MM.1S (cell line): ENCODE measurements at places on chromosomes 11 and 22.

GRCh38 chr22:27780161-27780575, 21.4 kb downstream of the MN1 start:
- H3K27ac ChIP-seq = no peak overlapping the region
- no peak for DNase-seq
- no peaks in the 10 kb centered on the region for H3K36me3 ChIP-seq
- H3K4me3 ChIP-seq = no peak overlapping the region

GRCh38 chr11:47905358-47906059, 57.4 kb upstream of the NUP160 start:
- H3K4me1 ChIP-seq = no peaks in the 10 kb centered on the region
- H3K27ac ChIP-seq = no peak overlapping the region
- H3K27me3 ChIP-seq = peaks cover 80% of the 10 kb centered on the region

- H3K27ac ChIP-seq = no peak overlapping the region
- no peaks in the 10 kb centered on the region for H3K36me3 ChIP-seq
- no peak for DNase-seq
- H3K4me1 ChIP-seq = no peaks in the 10 kb centered on the region
- no peaks in the 10 kb centered on the region for H3K27me3 ChIP-seq
Observed at GRCh38 chr11:126543691-126544090, 188.2 kb downstream of the ST3GAL4 start.

DNA sequence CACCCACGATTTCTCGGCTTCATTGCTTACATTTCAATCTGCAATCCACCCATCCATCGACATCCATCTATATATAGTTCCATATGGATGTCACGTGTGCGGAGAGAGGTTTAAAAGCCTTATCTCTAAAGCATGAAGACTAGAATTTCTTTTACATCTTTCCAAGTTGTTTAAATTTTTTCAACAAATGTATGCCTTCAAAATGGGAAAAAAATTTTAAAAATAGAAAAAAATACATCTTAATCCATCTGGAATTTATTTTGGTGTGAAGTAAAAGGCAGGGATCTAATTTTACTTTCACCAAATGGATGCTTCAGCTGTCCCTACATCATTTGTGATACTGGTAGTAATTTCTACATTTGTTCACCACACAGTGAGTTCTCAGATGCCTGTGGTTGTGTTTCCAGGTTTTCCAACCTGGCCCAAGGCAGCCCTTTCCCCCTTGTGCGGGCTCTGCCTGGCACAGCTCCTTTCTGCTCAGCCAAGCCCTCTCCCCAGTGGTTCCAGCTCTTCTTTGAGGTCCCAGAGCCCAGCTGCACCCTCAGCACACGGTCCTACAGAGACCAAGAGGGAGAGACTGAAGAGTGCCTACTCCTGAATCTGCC, 37.6 kb upstream of the KLHL35 start:
- H3K4me3 ChIP-seq = no peak overlapping the region
- no peaks in the 10 kb centered on the region for H3K4me1 ChIP-seq
- peaks cover 18% of the 10 kb centered on the region; the same call in 1 of the 2 replicates for H3K27me3 ChIP-seq
- no peak overlapping the region for H3K27ac ChIP-seq
- DNase-seq = no peak
- no peaks in the 10 kb centered on the region for H3K36me3 ChIP-seq

DNA sequence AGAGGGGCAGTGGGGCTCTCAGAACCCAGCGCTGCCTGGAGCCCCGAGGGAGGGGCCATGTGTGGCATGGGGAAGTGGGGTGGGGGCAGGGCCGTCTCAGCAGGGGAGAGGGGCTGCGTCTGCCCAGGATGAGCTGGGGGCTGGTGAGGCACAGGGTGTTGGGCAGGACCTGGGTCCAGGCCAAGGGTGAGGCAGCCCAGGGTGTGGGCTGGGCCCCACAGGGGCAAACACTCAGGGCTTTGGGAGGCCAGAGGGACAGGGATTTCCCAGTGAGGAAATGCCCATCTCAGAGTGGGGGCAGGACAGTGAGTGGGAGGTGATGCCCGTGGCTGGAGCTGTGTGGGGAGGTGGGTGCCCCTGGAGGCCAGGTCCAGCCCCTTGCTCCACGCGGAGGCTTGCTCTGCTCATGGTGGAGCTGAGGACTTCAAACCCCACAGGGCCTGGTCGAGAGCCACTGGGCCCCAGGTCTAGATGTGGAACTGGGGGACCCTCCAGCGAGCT, 5.4 kb downstream of the PLXNB2 start:
- no peak overlapping the region for H3K27ac ChIP-seq
- DNase-seq = no peak
- H3K36me3 ChIP-seq = no peaks in the 10 kb centered on the region

DNA sequence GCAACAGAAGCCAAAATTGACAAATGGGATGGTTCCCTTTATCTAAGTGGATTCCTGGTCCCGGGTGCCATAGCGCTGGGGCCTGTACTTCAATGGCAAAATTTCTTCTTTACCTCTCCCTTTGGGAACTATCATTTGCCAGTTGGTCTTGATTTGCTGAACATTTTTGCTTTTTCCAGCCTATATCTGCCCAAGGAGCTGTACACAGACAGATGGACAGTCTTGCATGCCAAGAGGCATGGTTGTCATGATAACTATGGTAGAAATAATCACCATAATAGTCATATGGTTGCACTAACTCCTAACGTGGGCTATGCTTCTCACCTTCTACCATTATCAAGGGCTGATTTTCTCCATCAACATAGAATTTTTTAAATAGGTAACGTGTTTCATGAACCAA, 1030.9 kb downstream of the OPCML start:
- H3K4me3 ChIP-seq = no peak overlapping the region
- DNase-seq = no peak
- H3K36me3 ChIP-seq = no peaks in the 10 kb centered on the region
- no peaks in the 10 kb centered on the region for H3K27me3 ChIP-seq
- H3K27ac ChIP-seq = no peak overlapping the region

- H3K4me1 ChIP-seq = no peaks in the 10 kb centered on the region
- no peak overlapping the region for H3K4me3 ChIP-seq
- DNase-seq = peak; percentile 52
- no peaks in the 10 kb centered on the region for H3K36me3 ChIP-seq
- H3K27me3 ChIP-seq = no peaks in the 10 kb centered on the region
Observed at GRCh38 chr11:22130462-22131053, 62.3 kb upstream of the ANO5 start.

DNA sequence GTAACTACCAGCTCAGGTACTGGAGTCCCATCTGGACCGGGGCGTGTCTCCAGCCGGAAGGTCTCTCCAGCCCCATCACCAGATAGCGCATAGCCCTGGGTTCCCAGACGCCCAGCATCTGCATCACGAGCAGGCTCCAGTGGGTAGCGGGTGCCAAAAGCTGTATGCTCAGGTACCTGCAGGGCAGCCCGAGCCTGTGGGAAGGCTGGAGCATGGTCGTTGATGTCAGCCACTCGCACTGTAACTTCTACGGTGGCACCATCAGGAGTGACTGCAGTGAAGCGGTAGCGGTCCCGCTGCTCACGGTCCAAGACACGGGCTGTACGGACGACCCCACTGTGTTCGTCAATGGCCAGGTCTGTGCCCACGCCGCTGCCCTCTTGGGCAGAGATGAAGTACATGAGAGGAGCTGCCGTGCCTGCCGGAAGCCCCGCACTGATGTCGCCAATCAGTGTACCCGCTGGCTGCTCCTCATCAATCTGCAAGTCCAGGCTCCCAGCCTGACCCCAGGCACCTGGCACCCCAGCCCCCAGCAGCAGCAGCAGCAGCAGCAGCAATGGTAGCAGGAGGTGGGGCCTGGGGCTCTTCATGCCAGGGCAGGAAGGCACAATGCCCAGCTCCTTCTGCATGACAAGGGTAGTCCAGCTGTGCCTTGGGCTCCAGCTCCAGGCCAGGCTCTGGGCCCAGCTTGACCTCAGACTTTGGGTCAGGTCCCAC, 14.5 kb downstream of the DCHS1 start:
- no peak for DNase-seq
- no peak overlapping the region for H3K27ac ChIP-seq
- H3K4me1 ChIP-seq = no peaks in the 10 kb centered on the region
- no peaks in the 10 kb centered on the region for H3K36me3 ChIP-seq

DNA sequence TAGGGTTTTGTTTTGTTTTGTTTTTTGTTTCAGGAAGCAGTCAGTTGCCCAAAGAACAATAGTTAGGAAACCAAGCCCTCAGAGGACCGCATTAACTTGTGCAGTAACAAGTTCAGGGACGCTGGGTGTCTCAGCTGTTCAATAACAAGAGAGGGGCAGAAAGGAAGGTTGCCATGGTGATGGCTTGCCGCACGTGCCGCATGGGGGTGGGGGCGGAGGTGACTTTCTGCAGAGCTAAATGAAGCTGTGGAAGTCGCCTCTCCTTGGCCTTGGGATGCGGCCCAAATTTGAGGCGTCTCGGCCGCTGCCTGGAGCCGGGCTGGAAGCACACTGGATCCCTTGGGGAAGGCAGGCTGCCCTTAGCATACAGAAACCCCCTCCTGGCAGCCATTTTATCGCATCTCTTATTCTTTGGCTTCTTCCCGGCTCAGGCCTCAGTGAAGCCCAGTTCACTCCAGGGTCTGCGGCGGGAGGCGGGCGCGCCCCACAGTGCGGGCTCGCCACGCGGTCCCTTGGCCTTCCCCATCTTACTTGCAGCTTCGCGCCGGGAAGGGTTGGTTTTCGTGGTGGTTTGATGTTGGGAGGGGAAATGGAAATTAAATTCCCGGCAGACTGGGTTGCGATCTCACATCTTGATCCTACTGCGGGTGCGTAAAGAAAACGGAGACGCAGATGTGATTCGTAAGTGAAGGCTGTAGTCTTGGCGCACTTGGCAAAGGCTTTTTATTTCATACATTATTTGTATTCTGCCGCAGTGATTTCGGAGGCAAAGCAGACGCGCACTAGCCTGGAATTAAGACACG, 94.3 kb downstream of the SLC17A6 start:
- no peak for DNase-seq
- no peaks in the 10 kb centered on the region for H3K4me1 ChIP-seq
- H3K27me3 ChIP-seq = no peaks in the 10 kb centered on the region
- H3K27ac ChIP-seq = no peak overlapping the region
- no peaks in the 10 kb centered on the region for H3K36me3 ChIP-seq

GRCh38 chr11:65204646-65205601, 23.2 kb downstream of the CAPN1 start:
- DNase-seq = no peak
- no peaks in the 10 kb centered on the region for H3K4me1 ChIP-seq
- no peaks in the 10 kb centered on the region for H3K27me3 ChIP-seq
- H3K4me3 ChIP-seq = no peak overlapping the region
- no peak overlapping the region for H3K27ac ChIP-seq

DNA sequence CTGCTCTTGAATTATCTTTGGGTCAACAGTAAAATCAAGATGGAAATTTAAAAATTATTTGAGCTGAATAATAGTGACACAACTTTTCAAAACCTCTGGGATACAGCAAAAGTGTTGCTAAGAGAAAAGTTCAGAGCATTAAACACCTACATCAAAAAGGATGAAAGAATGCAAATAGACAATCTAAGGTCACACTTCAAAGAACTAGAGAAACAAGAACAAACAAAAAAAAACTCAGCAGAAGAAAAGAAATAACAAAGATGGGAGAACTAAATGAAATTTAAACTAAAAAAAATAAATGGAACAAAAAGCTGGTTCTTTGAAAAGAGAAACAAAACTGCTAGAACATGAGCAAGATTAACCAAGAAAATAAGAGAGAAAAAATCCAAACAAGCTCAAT, 15.0 kb upstream of the TMEM45B start:
- H3K27me3 ChIP-seq = no peaks in the 10 kb centered on the region
- no peaks in the 10 kb centered on the region for H3K4me1 ChIP-seq
- H3K36me3 ChIP-seq = no peaks in the 10 kb centered on the region
- no peak for DNase-seq
- no peak overlapping the region for H3K27ac ChIP-seq

DNA sequence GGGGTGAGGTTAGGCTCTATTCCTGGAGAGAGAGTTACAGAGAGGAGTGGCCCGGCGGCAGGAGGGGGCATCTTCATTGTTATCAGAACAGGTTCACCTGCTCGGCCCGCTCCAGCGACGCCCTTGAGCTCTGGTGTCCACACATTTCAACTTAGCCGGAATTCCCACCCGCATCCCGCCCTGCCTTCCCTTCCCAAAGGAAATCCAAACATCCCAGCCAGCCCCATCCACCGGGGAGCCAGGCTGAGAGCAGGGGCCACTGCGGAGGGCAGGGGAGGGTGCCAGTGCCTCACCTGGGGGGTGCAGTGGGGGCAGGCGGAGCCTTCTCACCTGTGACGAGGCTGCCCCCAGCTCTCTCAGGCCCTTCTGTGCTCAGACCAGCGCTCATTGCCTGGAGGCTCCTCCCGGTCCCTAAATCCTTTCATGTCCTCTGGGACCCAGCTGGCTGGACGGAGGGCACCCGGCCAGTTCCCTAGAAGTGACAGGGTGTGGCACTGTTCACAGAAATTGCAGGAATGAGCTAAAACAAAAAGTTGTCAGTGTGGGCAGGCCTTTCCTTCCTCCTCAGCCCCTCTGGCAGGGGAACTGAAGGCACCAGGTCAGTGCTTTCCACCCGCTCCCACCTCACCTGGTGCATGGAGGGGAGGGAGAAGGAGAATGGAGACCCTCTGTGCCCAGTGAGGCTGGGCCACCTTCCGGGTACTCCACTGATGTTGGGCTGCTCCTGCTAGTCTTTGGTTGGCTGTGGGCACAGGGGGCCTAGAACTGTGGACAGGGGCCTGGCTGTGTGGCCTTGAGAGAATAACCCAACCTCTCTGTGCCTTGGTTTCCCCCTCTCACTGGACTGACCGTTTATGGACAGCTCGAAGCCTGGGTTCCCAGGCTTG, 2.2 kb upstream of the MRGPRG start:
- no peak overlapping the region for H3K27ac ChIP-seq
- H3K4me3 ChIP-seq = no peak overlapping the region
- no peaks in the 10 kb centered on the region for H3K36me3 ChIP-seq

- H3K27me3 ChIP-seq = peaks cover 27% of the 10 kb centered on the region
- no peaks in the 10 kb centered on the region for H3K36me3 ChIP-seq
- H3K27ac ChIP-seq = no peak overlapping the region
- no peaks in the 10 kb centered on the region for H3K4me1 ChIP-seq
- H3K4me3 ChIP-seq = no peak overlapping the region
Observed at GRCh38 chr11:125261588-125261987, 97.0 kb downstream of the PKNOX2 start.

- no peaks in the 10 kb centered on the region for H3K4me1 ChIP-seq
- no peaks in the 10 kb centered on the region for H3K36me3 ChIP-seq
- DNase-seq = no peak
- H3K4me3 ChIP-seq = no peak overlapping the region
- H3K27me3 ChIP-seq = no peaks in the 10 kb centered on the region
Observed at GRCh38 chr11:105489446-105489845, 120.4 kb upstream of the GRIA4 start.

- DNase-seq = peak; percentile 42
- H3K27me3 ChIP-seq = no peaks in the 10 kb centered on the region
- peaks cover 13% of the 10 kb centered on the region for H3K4me1 ChIP-seq
- H3K27ac ChIP-seq = no peak overlapping the region
- H3K36me3 ChIP-seq = no peaks in the 10 kb centered on the region
Observed at GRCh38 chr11:117953024-117953671, 23.9 kb upstream of the TMPRSS13 start.

- no peaks in the 10 kb centered on the region for H3K27me3 ChIP-seq
- no peaks in the 10 kb centered on the region for H3K36me3 ChIP-seq
- H3K27ac ChIP-seq = no peak overlapping the region
- no peaks in the 10 kb centered on the region for H3K4me1 ChIP-seq
- no peak overlapping the region for H3K4me3 ChIP-seq
Observed at GRCh38 chr11:129960216-129961214, 42.1 kb downstream of the PRDM10 start.
